Stimulated activated CD8-positive, alpha-beta memory T cell treated with anti-CD3 and anti-CD28 coated beads, Interleukin-7, amount 100 ng/mL, for 1 hour (primary cell): ENCODE measurements at places on chromosomes 7 and 10.

DNA sequence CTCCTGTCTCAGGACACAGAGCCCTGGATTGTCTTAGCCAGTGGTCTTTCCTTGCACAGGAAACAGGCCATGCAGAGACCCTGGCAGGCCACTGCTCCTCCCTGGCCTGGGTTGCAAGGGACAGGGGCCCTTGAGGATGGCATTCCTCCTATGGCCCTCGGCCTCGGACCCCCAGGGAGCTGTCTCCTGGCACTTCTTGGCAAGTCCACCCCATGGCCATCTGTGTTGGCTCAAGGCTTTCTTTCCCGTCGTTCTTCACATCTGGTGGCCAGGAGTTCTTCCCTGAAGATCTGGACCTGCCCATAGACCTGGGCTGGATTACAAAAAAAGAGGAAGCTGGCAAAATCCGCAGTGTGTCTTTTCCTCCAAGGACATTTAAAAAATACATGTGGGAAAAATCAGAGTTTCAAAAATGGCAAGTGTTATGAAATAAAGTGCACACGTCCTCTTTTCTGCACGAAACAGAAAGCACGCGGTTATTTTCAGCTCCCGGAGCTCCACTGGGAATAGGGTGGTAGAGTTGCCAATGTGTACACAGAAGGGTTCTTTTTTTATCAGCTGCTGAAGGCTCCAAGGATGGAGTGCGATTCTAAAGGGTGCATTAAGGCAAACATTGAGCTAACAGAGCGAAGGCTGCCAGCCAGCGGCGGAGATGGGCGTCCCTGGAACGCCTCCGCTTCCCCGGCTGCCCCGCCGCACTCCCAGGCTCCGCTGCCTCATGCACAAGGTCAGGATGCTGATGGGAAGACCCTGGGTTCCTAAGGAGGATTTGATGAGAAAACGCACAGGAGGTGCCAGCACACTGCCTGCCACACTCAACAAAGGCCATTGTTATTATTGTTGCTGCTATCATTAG, 62.8 kb upstream of the FAM20C start:
- DNase-seq = no peak

DNA sequence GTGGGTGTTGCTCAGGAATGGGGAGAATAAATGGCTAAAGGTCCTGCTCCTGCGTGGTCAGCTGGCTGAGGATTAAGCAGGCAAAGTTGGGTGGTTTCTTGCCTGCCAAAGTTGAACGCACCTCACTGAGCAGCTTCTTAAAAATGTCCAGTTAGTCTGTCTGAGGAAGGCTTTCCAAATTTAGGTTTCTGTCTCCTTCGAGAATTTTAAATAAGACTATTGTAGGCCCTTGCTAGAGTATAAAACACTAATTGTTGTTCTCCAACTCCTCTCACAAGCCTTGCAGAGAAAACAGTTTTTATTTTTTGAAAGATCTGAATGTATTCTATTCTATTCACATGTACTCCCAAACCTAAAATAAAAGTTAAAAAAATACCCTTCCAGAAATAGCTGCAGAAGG, 122.0 kb upstream of the LAMB4 start:
- no peak for DNase-seq

DNA sequence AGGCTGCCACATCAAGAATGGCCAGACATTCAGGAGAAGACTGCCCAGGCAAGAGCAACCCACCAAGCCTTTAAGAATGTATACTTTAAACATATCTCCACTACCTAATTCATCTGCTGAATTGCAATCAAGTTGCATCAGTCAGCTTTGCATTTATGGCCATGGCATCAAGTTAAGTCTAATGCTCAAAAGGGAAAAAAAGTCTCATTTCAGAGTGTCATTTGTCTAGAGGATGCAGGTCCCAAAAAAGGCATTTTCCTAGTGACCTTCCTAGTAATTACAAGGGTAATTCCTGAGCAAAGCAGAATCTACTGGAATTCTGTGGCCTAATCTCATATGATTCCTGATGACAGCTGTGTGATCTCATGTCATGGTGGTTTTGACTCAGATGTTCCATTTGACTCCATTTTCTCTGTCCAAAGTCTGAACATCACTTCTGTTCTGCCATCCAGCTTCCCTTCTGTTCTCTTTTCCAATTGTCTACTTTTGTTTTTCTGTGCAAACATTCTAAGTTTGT, 7.3 kb upstream of the CABCOCO1 start:
- DNase-seq = no peak

DNA sequence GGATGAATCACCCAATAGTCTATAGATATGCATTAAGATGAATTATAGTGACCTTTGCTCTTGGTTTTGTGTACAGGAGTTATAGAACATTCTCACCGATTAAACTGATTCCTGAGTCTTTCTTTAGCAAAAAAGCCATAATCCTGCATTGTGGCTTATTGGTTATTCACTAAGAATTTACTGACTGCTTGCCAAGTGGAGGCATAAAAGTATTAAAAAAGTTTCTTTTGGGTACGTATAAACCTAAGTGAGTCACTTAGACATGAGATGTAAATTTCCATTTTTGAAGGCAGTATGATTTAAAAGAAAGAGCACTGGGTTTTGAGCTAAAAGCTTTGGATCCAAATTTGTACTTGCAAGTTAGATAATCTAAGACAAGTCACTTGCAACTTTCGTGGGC, 100.7 kb downstream of the CDK6 start:
- DNase-seq = no peak

DNA sequence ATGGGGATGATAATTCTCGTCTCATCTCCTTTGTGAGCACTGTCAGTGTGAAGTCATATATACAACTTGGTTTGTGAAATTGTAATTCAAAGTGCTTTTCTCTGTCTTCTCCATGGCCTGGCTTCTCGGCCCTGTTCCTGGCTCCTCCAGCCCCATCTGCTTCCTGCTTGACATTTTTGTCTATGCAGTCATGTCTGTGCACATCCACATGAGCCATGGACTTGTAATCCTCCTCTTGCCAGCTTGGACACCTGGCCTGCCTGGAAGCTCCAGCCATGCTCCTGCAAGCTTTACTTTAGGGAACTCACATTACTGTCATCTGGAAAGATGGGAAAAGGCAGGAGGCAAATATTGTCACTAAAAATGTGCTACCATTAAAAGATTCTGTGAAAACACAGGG, 576.0 kb upstream of the DPP6 start:
- DNase-seq = no peak

DNA sequence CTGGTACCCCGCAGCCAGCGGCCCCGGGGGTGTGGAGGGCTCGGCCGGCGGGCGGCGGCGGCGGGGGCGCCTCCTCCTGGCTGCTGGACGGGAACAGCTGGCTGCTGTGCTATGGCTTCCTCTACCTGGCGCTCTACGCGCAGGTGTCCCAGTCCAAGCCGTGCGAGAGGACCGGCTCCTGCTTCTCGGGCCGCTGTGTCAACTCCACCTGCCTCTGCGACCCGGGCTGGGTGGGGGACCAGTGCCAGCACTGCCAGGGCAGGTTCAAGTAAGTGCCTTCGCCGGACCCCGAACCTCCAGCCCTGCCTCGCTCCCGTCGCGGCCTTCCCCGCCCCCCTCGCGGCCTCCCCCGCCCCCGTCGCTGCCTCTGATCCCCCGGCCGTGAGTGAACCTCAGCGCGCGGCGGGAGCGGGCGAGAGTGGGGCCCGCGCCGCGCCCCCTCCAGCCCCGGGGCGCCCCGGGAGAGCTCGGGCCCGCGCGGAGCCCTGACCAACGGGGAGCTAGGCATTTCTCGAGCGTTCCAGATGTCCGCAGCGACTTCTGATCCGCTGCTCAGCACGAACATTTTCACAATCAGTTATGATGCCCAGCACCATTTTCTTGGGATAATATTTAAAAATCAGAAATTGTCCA, 727 bp downstream of the ATRNL1 start:
- DNase-seq = no peak

DNA sequence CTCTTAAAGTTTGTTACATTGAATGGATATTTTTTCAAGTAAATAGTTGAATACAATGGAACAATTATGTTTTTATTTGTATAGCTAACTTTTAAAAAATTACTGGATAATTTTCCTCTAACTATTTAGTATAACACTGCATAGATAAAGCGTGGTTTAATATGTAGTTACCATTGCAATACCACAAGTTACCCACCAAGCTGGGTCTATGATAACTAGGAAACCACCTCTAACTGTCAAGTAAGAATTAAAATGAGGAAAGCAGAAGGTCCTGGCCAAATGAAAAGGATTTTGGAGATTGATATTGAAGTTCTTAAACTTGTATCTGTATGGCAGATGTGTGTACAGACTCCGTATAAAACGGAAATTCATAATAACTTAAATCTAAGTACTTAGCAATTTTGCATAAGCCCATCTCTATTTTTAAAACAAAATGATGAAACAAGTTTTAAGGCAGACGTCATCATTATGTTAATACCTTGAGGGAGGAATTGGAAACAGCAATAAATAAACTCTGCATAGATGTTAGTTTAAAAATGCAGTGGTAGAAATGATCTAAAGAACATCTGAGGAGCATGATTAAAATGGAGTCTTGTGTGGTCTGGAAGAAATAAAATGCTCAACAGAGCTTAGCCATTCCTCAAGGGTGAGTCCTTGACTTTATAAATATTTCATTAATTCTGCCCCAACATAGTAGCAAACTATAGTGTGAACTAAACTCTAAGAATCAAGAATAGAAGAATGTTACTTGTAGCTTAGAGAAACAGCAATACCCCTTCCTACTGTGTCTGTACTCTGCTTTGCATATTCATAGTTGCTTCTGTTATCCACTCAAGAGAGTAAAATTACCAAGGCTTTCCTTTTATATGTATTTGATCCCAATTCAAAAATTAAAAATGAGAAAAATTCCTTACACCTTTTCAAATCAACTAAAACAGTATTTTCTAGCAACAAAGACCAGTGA, 206.4 kb upstream of the FERD3L start:
- no peak for DNase-seq

- no peak for DNase-seq
Observed at GRCh38 chr10:46227936-46228562, 58.7 kb upstream of the ANTXRL start.

DNA sequence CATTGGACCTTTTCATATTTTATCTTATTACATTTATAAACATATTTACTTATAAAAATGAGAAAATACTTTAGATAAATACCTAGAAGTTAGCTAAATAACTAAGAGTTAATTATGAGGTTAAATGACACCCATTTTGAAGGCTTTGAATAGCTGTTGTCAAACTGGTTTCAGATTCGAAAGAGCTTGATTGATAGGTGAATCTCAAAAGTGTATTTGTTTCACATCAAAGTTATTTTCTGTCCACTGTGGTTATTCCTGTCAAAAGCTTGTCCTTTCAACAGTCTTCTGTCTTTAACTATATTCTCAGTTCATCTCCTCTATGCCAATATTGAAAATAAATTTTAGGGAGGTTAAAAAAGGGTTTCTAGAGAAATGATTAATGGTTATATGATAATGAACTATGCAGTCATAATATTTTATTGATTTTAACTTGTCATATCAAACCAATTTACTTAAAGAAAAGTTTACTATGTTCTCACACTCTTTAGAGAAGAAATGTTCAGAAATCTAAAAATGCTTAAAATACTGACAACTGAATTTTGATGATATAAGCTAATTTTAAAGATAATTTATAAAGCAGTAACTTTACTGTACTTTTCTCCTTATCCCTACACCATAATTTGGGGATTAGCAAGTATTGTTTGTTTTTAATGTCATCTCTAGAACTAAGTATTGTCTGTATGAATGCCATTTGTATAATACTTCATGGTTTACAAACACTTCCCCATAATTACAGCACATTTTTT, 72.0 kb upstream of the FOXP2 start:
- no peak for DNase-seq

DNA sequence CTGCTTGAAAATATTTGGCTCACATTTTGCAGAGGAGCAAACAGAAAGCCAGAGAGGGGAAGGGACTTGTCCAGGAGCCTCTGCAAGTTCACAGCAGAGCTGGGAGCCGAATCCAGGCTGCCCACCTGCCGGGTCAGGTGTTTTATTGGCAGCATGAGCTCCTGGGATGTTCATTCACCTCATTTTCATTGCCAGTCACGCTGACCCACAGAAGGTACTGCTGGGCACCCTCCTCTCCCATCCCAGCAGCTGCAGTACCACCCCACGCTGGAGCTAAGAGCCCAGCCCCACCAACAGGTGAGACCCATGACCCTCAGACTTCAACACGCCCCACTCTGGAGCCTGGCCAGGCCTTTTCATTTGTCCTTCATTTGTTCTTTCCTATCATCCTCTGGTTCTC, 102.7 kb downstream of the GRID1 start:
- DNase-seq = no peak

- no peak for DNase-seq
Observed at GRCh38 chr10:11262494-11263345, 245.0 kb downstream of the CELF2 start.

DNA sequence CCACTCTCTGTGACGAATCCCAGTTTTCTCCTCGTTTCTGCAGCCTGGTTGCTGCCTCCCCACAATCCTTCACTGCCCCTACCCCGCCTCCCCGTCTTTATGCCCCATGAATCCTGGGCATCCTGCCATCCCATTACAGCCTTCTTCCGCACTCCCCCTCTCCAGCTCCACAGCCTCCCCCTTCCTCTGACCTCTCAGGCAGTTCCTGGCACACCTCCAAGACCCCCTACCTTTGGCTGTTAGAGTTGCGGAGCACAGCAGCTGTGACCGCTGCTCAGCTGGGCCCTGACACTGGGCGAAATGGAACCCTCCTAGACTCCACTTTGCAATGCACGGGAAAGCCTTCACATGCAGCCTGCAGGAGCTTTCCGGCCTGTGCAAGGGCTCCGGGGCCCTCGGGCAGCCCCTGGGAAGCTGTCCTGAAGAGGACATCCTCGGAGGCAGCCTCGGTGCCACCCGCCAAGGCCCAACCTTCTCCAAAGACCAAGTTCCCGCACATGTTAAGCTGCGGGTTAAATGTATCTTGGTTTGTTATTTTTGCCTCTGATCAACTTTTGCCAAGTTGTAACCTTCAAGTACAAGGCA, 400.7 kb upstream of the MKI67 start:
- DNase-seq = no peak
